ENCODE measurements at places on chromosomes 11 and 22.
A peak's percentile ranks its signal among the peaks of the same experiment; 100 is the strongest.

DNA sequence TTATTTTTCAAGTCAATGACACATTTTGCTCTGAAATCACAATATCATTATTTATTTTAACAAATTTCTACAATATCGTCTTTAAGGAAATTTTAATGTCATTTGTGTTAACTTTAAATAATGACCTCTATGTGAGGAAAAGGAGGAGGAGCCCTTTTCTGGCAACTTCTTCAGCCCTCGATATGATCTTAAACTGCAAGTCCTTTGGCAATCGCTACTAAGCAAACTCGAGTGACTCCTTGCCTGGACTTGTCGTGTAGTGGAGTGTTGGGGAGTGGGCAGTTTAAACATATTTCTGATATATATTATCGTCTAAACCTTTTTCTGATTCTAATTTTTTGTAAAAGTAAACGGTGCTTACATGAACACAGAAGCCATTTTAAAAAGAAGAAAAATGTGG is 16.7 kb downstream of the ETS1 start:
- DNase-seq: no peak

DNA sequence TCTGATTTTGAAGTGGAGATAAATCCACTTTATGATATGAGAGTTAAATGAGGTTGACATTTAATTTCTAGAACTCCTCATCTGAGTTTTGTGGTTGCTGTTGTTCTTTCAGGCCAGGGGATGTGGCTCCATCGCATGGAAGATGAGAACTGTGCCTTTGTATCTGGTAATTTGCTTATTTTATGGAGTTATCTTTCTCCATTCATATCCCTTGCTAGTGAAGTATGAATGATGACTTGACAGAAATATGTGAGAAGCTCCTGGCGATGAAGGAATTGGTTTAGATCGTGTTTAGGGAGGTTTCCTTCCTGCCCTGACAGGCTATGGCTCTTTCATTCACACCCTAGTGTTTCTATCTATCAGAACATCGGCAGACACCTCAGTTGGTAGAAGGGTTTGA is 393.7 kb downstream of the ETS1 start:
- DNase-seq: no peak

DNA sequence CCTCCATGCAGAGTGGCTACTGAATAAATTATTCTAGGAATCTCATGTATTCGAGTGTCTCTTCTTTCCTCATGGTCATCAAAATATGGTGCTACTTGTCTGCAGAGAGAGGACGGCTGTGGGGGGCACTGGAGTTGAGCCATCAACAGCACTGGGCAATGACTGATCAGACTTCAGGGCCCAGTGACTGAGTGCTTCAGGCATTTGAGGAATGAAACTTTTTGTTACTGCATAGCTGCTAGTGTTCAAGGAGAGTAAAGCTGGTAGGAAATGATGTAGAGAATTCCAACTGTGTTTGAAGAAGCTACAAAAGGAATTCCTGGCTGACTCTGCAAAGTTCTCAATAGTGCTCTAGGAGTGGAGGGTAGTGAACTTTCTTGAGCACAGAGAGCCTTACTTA is 277.7 kb downstream of the CADM1 start:
- DNase-seq: no peak

- DNase-seq: no peak
Measured at GRCh38 chr11:76160856-76161255, 45.4 kb downstream of the WNT11 start.

- DNase-seq: peak; percentile 67
Measured at GRCh38 chr11:61509043-61510029, 787 bp downstream of the LRRC10B start.

DNA sequence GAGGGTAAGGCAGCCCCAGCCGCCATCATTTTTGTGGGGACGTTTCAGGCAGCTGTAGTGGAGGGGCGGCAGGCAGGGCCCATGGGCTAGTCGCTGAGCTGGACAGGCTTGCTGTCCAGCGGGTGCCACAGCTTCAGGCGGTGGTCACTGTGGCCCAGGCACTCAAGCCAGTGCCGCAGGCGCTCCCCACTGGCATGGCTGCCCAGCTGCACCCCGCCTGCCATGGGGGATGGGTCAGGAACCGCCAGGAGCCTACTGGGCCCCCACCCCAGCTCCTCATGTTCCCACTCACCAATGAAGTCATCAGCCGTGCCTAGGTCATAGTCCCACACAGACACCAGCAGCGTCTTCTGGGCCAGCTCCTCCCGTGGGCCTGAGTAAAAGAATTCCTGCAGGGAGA is 6.0 kb downstream of the NDUFV1 start:
- no peak for DNase-seq

GRCh38 chr22:26734339-26735018 is 77.1 kb downstream of the MIAT start:
- no peak for DNase-seq
